NCI-H82 (cell line): ENCODE measurements at places on chromosomes 4 and X.

GRCh38 chr4:113050837-113051236 lies 1.4 kb downstream of the ANK2 start:
- DNase-seq = no peak

DNA sequence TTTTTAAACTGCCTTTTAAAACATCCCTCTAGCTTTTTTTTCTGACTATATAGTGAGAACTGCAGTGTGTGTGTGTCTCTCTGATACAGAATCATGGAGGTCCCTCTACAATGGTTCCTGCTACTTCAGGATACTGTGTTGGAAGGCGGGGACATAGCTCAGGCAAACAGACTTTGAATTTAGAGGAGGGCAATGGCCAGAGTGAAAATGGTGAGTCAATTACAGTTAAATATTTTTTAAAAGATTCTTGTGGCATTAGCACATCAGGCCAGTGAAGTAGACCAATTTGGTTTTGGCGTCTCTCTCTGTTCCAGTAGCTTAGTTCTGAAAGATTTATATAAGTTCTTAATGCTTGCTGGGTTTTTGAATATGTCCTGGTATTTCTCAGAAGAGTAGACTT lies 47.1 kb downstream of the ALG13 start:
- no peak for DNase-seq

DNA sequence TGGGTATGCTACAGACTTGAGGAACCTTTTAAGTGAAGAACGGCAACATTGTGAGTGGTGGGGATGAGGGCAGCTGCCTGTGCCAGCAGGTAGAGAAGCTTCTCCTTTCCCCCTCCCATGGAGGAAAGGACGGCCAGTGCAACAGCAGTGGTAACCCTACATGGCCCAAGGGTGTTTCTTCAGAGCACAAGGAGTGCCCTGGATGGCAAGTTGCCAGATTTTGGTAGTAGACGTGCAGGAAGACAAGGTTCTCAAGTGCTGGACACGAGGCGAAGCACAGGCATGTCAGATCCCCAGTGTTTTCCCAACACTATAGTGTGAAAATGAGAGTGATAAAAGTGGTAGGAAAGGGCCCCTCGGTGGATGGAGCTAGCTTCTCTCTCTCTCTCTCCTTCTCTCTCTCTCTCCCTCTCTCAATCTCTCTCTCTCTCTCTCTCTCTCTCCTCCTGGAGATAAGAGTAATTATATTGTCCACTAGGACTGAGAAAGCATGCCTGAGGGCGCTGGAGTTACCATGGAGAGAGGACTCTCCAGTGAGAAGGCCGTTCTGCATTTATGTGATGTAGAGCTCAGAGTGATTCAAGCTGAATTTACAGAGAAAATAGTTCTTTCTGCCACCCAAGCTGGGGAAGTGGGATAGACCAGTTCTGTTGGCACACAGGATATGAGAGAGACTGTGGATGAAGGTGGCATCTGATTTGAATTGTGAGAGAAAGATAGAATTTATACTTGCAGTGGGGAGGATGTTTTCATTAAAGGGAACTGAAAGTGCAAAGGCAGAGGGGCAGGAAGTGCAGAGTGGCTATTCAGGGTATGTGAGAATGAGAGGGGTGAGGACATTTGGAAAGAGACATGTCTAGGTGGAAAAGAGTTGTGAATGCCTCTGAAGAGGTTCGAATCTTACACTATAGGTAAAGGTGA lies 25.7 kb upstream of the TRPC3 start:
- DNase-seq = no peak

DNA sequence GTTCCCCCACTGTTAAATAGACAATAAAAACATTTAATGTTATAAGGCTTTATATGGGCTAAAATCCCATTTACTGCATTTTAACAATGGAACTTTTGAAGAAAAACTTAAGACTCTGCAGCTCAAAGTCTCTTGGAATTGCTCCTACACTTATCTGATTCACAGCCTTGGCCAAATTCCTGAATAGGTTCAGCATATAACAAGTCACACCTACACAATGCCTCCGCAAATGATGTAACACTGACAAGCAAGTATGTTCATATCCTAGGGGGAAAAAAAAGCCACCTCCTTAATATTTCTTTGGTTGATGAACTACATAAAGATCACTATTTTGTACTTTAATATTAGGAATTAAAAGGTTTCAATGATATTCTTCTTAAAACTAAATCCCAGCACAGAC lies 34.5 kb downstream of the RPS6KA6 start:
- DNase-seq = no peak

DNA sequence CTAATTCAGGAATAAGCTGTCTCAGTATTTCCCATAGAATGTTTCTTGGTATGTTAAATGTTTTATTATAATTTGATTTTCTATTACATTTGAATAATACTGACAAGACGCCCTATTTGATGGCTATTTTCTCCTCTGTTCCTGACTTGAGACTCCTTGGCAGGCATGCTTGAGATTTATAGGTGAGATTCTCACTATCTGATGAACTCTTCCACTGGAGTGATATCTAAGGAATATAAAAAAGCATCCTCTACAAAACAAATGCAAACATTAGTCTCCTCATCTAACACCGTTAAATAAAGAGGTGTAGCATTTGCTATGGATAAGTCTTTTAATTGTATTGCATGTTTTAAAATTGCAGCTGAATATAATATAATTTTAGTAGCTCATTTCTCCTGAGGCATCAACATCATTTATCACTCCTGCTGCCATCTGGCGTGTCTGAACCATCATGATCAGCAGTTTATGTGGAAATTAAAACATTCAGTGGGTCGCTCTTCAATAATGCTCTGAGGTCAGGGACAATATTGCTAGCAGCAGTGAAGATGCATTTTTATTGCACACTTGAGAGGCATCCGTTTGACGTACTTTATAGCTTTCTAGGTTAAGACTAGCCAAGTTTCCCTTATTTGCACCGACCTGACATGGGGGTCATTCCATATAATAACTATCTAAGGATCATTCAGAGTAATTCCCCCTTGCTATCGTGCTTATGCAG lies 210.4 kb upstream of the GALNTL6 start:
- DNase-seq = peak; percentile 1

GRCh38 chrX:88170553-88170952 lies 576.5 kb upstream of the CPXCR1 start:
- DNase-seq = no peak

GRCh38 chr4:139036885-139037284 lies 21.3 kb downstream of the NOCT start:
- DNase-seq = peak; percentile 77

DNA sequence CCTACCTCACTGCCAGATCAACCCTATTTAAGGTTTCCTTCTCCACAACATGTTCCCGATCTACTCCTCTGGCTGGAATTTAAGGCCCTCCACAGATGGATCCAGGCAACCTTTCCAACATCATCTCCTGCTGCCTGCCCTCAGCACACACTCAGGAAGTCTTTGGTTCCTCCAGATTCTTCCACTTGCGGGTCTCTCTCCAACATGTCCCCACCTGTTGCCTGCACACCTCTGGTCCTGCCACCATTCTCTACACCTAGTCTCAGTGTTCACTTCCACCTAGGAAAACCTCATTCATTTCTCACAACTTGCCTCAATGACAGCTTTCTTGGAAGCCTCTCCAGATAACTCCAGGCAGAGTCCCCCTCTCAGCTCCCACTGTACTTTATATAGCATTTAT lies 80.1 kb downstream of the RTL5 start:
- no peak for DNase-seq

DNA sequence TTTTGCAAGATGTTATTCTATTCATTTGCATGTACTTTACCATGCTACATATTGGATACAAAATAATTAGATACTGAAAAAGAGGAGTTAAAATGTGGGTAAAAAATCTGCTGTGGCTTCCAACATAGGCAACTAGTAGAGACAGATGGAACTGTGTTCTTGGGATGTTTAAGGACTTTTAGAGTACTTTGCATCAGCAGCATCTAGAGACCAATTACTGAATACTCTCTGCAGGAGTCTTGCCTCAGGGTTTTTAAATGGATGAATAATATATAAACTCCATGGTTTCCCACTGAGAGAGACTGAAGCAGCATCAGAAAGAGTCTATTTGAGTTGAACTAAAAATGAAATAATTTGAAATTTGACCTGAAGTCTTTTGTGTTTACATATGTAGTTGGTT lies 676.7 kb downstream of the GALNTL6 start:
- DNase-seq = no peak

DNA sequence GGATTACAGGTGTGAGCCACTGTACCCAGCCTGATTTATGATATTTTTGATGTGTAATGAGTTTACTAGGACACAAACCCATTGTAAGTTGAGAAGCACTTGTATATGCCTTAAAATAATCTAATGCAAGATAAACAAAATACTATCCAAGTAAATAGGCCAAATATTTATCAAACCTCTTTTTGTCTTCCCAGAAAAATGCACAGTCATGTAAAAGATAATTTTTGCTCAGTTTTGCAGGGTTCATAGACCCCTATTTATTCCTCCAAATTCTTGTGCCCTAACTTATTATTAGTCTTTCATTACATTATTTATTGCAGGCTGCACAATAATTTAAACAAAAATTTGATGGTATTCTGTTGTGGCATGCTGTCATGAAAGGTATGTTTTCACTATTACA lies 1290.7 kb downstream of the STIM2 start:
- DNase-seq = no peak

- DNase-seq = peak; percentile 81
These were observed 3.5 kb downstream of the ZAR1 start for GRCh38 chr4:48493452-48494100.

- DNase-seq = no peak
These were observed 353.4 kb upstream of the ADGRL3 start for GRCh38 chr4:60846678-60847077.

GRCh38 chr4:121656269-121656641 lies 40.5 kb downstream of the ANXA5 start:
- DNase-seq = peak; percentile 68

- DNase-seq = peak; percentile 35
These were observed 88.6 kb downstream of the HPRT1 start for GRCh38 chrX:134548257-134549201.

- peak; percentile 78 for DNase-seq
These were observed 1.1 kb downstream of the KLHL15 start for GRCh38 chrX:24025741-24026403.

- DNase-seq = no peak
These were observed 58.5 kb upstream of the CLCN4 start for GRCh38 chrX:10098270-10098713.

- DNase-seq = no peak
These were observed 440.2 kb downstream of the PRR32 start for GRCh38 chrX:127259742-127260141.

DNA sequence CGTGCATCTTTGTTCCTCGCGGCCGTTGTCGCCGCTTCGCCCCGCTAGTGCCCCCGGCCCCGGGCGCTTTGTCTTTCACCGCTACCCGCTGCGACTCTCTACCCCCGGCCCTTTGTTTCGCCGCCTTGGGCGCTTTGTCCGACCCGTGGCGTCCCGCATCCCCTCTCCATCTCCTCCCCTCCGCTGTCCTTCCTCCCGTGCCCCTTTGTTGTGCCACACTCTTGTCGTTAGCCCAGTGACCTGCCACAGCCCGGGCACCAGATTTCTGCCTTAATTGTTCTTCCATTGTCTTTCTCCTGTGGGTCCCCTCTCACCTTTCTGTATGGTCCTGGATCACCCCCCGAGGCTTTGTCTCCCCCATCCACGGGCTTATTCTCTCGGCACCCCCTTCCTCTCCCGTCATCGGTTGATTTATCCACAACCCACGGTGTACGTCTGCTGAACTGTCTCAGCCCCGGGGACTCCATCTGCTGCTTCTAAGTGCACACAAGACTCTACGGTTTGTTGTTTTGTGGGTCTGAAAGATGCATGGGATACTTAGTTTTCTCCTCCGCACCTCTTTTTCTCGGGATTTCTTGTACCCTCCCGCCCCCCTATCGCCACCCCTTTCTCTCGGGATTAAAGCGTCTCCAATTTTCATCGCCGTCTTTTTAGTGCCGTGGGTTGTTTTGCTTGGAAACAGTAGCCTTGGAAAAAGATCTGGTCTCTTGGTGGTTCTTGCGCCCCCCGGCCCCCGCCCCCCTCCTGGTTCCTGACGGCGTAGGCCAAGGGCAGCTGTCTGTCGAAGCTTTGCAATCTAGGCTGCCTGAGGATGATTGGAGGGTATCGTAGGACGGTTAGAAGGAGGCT lies 783 bp downstream of the RBPJ start:
- peak; percentile 64 for DNase-seq

- no peak for DNase-seq
These were observed 2.0 kb downstream of the NCAPG start for GRCh38 chr4:17812801-17813200.

DNA sequence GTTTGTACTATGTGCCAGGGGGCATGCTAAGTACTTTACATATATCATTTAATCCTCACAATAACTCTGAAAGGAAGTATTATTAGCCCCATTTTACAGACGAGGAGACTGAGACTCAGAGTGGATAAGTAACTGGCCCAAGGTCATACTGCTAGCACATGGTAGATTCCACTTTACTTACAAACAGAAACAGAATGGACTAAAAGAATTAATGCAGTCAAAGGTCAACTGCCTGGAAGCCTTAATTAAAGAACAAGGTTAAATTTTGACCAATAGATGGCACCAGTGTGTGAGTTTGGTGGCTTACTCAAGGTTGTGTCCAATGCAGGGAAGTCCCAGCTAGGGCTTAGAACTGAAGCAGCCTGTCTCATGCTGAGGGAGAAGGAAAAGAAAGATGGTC lies 4.7 kb downstream of the RIPPLY1 start:
- peak; percentile 61 for DNase-seq

DNA sequence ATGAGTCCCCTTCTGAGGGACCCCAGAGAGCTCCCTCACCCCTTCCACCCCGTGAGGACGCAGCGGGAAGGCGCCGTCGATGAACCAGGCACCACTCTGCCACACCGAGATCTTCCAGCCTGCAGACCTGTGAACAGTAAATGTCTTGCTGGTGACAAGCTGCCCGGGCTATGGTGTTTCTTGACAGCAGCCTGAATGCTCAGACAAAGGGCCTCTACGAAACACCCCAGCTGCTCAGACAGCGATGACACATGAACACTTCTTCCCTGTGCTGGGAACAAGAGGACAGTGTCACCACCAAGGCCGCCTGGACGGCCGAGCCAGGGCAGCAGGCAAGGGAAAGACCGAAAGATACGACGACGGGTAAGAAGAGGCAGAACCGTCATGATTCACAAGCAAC lies 30.6 kb upstream of the GTPBP6 start:
- DNase-seq = no peak

DNA sequence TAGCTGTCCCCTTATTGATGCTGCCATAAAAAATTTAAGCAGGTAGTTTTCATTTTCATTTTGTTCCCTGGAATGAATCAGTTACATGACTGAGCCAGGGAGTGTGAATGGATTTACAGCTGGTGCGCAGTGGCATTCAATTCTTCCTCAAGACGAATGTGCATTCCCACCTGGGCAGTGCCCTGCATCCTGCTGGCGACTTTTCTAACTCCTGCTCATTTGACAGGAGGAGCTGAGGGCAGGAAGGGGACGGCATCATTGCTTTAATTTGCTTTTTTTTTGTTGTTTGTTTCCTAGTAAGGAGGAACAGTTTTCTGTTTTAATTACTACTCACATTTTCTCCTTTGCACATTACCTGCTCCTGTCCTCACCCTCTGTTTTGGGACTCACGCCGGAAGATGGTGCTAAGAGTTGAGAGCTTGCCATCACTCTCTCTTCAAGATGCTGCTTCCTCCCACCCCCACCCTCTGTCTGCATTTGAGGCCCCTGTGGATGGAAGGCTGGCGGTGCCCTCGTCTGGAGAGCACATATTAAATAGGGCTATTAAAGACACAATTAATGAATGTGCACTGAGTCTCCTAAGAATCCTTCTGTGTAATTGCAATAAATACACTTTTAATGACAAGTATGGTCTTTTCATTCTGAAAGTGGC lies 35.8 kb downstream of the PSAPL1 start:
- no peak for DNase-seq

GRCh38 chr4:35556387-35556786 lies 687.9 kb downstream of the ARAP2 start:
- DNase-seq = no peak
